Astrocyte (in vitro differentiated cells and primary cell): ENCODE measurements at places on chromosomes 11 and 22.

- DNase-seq = no peak
Measured at GRCh38 chr11:119193626-119194025, 8.4 kb downstream of the NHERF4 start.

DNA sequence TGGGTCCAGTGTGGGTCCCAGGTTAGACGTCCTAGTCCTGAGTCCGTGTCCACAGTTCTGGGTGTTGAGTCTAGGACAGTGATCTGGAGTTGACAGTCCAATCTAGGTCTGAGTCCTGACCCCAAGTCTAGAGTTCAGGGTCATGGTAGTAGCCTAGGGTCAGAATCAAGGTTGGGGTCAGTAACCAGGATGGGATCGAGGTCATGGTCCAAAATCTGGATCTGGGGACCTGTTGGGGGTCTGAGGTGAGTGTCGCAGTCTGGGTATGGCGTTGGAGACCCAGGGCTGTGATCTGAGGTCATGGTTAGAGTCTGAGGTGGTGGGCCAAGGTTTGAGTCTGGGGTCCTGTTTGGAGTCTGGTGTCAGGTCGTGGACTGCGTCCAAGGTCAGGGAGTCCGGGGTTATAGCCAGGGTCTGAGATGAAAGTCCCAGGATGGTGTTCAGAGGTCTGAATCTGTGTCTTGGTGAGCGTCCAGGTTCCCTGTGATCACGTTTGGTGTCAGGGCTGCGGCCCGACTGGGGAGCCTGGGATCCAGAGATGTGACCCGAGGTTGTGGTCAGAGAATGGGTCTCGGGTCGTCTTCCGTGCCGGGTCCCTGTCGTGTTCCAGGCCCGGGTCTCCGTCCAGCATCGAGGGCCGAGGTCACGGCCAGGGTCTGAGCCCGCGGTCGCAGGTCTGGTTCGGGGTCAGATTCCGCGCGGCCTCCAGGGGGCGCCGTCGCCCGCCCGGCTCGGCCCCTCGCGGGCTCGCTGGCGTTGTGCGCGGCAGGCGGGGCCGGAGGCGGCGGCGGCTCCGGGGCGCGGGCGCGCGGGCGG is 432 bp upstream of the GRK2 start:
- DNase-seq = no peak

DNA sequence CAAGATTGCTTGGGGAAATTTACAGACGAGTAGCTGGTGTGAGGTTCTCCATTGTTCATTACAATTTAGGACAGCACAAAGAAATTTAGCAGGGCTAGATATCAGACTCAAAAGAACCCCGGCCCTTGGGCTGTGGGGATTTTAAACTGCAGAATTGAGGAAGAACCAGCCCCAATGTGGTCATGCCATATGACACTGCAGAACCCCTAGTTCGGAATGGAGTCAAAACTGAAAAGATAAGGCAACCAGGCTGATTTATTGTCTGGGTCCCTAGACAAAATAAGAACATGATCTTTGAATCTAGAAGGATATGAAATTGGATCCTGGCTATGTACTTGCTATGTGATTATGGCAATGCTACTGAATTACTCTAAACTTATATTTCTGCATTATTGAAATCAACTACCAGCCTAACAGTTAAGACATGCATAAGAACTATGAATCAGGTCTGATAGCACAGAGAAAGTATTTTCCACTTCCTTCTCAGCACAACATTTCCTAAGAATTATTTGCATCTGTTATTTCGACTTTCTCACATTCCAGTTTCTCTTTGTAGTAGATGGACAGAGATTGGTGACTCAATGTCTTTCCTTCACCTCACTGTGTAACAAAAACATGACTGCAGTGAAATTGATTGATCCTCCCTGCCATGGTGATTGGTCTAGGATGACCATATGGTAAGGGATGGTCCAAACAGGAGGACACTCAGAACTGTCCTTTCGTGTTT is 13.2 kb downstream of the MMP3 start:
- peak; percentile 66 for DNase-seq

GRCh38 chr11:101582236-101582988 is 1.4 kb downstream of the TRPC6 start:
- no peak for DNase-seq

DNA sequence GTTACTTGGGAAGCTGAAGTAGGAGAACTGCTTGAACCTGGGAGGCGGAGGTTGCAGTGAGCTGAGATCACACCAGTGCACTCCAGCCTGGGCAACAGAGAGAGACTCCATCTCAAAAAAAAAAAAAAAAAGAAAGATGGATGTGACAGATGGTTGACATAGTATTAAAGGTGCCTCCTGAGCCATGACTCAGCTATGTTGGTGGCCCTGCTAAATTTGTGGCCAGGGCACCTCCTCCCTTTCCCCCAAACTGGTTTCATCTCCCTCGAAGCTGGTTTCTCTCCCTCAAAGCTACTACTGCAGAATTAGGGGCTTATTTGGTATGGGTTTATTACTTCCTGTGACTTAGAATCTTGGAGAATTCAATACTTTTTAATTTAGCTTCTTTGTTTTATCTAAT is 31.5 kb downstream of the SDHD start:
- no peak for DNase-seq

DNA sequence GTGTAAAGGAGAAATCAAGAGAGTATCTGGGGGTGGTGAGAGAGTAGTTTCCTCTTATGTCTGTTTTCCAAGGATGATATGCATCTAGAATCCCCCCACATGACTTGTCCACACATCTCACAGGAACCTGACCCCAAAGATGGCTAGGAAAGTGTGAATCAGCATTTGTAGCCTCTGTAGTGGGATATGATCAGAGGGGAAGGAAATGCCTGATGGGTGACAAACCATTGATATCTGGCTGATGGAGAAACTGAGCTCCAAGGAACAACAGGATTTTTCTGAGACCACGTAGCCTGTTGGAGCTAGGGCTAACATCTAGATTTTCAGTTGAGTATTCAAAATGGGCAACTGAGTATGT is 369.4 kb downstream of the DDX10 start:
- peak; percentile 88 for DNase-seq
